ENCODE measurements at places on chromosomes 7 and 10.

- no peak for DNase-seq
Observed at GRCh38 chr10:52256832-52257691, 57.0 kb upstream of the DKK1 start.

- DNase-seq = no peak
Observed at GRCh38 chr7:31652063-31652326, 35.0 kb upstream of the PPP1R17 start.

GRCh38 chr10:69641261-69641980 is 11.4 kb downstream of the FAM241B start:
- peak; percentile 14 for DNase-seq

- no peak for DNase-seq
Observed at GRCh38 chr10:20672741-20673140, 224.4 kb downstream of the NEBL start.

DNA sequence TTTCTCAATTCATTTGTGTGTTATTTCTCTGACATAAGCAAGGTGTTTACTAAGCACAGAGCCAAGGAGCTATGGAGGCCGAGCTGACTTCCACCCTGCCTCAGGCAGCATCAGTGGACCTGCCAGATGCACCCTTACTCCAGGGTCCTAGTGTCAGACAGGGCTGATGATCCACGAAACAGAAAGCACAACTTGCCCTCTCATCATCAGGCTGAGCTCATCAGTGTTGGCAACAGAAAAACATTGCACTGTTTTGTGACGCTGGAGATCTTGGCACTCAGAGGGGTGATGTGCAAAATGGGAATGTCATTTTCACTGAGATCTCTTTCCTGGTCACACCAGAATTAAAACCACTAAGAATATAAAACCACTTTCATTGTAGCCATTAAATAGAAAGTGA is 201.8 kb downstream of the GLI3 start:
- peak; percentile 47 for DNase-seq

DNA sequence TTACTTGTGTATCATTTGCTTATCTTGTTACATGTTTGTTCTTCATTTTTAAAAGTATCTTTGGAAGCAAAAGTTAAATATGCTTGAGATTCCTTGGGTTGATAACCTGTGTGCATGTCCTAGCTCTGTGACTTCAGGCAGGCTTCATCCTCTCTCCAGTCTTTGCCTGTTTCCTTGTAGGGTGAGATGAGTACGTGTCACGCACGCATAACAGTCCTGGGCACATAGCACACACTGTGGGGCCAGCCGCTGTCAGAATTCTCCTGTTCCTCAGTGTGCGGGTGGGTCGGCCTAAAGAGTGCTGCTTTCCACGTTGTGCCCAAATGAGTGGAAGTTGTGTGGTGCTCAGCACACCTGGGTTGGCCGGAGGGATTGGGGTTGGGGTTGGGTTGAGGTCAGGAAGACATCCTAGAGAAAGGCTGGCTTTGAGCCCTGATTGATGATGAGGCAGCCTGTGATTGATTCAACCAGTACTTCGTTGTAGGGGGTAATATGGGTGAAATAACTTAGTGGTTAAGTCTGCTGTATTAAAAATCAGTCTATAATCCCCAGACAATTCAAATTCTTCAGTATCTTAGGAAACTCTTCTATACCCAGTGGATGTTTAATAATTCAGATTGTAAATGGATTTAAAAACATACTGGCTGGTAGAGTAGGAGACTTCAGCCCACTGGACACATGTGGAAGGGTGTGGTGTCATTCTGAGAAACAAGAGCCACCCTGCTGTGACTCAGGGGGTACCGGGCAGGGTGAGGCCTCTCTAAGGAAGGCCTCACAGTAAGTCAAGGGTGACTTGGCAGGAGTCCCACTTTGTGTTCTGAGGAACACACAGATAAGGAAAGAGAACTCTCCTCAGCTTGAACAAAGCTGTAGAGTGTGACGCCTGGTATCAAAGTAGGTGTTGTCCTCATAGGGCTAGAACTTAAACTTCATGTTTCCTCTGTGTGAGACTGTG is 54.8 kb downstream of the DAGLB start:
- DNase-seq = peak; percentile 66
